ENCODE measurements at places on chromosomes 13 and 19. TPM values are rescaled to one million over a fixed set of nuclear protein-coding genes. Genes with fewer than 3 reads are reported as not detected.

The SHD gene
- total RNA-seq = not detected

The HSD17B14 gene
- 0.64 TPM for total RNA-seq

The PSG1 gene
- total RNA-seq = not detected

The FCER2 gene
- total RNA-seq = not detected

DNA sequence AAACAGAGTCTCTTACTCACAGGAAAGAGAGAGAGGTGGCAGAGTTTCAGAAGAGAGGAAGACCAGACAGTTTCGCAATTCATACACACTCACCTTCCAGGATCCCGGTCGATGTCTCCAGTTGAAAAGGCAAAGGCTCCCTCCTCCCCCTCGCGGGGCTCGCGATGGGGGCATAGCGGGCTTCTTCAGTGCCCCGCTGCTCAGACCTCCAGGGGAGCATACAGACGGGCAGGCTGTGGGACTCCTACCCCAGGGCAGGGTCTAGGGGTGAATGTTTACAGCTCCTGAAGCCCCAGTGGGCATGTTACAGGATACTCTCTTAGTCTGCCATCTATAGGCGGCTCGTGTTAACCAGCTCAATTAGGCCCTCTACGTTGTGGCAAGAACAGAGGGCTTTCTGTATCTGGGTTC is 139.2 kb downstream of the SLITRK5 start:
- H3K27ac ChIP-seq = no peak overlapping the region
- DNase-seq = no peak
- no peaks in the 10 kb centered on the region for H3K36me3 ChIP-seq
- H3K27me3 ChIP-seq = no peaks in the 10 kb centered on the region

- H3K36me3 ChIP-seq = no peaks in the 10 kb centered on the region
- no peak overlapping the region for H3K27ac ChIP-seq
- DNase-seq = no peak
- no peaks in the 10 kb centered on the region for H3K4me1 ChIP-seq
These were observed 2117.6 kb downstream of the PCDH9 start for GRCh38 chr13:65112531-65112941.

DNA sequence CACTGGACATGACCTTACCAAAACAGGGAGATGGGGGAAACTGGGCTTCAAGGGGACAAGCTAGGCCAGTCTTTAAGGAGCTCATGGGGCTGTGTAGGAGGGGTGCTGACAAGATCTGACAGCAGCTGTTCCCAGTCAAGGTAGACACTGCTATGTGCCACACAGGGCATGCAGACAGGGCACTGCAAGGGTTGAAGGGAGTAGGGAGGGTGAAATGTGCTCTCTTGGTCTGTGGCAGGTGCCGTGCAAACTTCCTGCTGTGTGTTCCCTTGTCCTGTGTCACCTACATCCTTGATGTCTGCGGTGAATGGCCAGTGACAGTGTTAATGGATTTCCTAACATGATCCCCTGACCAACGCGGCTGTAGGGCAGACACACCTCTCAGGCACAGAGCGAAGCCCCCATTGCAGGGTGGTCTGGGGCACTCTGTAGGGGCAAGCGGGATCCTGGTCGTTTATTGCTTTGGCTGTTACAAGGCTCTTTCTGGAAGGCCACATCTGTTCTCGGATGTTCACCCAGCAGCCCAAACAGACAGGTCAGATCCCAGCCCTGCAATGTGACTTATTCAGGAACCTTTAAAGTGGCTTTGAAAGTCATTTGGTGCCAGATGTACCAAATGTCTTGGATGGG is 199.5 kb upstream of the ZNF536 start:
- H3K27me3 ChIP-seq = no peaks in the 10 kb centered on the region
- no peaks in the 10 kb centered on the region for H3K36me3 ChIP-seq
- H3K4me3 ChIP-seq = no peak overlapping the region
- H3K27ac ChIP-seq = no peak overlapping the region

- H3K36me3 ChIP-seq = no peaks in the 10 kb centered on the region
- DNase-seq = no peak
- H3K4me3 ChIP-seq = no peak overlapping the region
- no peak overlapping the region for H3K27ac ChIP-seq
These were observed 19.2 kb downstream of the UTP14C start for GRCh38 chr13:52043675-52044074.

DNA sequence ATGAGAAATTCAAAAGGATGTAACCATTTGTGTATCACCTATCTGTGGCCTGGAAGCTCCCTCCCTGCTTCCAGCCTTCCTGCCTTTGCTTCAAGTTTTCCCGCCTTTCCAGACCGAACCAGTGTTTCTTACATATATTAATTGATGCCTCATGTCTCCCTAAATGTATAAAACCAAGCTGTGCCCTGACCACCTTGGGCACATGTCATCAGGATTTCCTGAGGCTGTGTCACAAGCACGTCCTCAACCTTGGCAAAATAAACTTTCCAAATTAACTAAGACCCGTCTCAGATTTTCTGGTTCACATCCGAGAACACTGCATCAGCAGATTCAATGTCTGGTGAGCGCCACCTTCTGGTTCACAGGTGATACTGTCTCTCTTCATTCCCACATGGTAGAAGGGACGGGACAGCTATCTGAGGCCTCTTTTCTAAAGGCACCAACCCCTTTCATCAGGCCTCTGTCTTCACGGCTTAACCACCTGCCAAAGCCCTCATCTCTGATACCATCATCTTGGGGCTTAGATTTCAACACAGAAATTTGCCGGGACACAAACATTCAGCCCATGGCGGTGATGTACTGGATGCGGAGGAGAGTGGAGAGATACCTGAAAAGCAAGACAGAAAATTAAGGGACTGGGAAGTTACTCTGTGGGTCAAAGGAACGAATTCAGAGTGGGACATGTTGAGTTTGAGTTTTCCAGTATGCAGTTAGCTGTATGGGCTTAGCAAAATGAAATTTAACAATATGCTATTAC is 58.7 kb upstream of the PABPC3 start:
- H3K4me1 ChIP-seq = peaks cover 4% of the 10 kb centered on the region
- H3K27me3 ChIP-seq = peaks cover 19% of the 10 kb centered on the region
- no peak overlapping the region for H3K4me3 ChIP-seq
- H3K36me3 ChIP-seq = no peaks in the 10 kb centered on the region
- H3K27ac ChIP-seq = no peak overlapping the region
- DNase-seq = peak; percentile 30

DNA sequence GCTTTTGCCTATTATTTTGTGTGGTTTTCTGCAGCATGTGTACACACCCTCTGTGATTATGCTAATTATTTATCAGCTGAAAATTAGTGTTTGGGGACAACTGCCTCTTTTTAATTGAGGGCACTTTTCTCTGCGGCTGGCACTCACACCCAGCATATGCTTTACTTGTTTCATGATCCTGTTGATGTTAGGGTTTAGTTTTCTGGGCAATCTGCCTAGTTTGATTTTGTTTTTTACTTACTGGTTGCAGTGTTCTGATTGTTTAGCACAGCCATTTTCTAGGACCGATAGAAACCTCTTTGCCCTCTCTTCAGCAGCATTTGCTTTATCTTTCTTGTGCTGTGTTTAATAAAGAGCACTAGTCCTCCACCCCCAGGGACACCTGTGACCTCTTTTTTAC is 161.6 kb downstream of the PAN3 start:
- H3K27me3 ChIP-seq = no peaks in the 10 kb centered on the region
- H3K4me3 ChIP-seq = no peak overlapping the region
- peaks cover 17% of the 10 kb centered on the region for H3K4me1 ChIP-seq
- H3K27ac ChIP-seq = no peak overlapping the region

GRCh38 chr13:40609972-40610726 is 56.3 kb downstream of the FOXO1 start:
- no peak overlapping the region for H3K27ac ChIP-seq
- peaks cover 73% of the 10 kb centered on the region for H3K4me1 ChIP-seq
- DNase-seq = no peak
- peaks cover 26% of the 10 kb centered on the region for H3K36me3 ChIP-seq
- H3K27me3 ChIP-seq = no peaks in the 10 kb centered on the region

DNA sequence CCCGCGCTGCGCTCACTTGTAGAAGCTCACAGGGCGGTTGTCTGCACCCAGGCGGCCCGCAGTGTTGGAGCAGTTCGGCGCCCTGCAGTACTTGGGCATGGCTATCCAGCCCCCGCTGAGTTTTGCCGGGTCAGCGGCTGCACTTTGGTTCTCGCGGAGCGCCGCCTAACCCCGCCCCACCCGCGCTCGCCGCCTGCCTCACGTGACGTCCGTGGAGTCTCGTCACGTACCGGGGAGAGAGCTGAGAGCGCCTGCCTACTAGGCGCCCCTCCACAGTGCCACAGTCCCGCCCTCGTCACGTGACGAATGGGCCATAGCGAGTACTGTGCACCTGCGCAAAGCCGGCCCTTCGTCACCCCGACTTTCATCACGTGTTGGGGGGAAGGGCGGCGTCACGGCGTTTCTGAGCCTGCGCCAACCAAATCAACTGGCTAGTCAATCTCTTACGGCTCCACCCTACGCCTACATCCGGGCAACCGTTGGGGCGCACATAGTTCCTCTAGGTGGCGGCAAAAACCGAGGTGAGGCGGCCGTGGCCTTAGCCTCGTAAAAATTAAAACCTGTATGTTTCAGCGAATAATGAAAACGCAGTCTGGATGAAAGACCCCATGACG is at the start of gene THAP8:
TSS of gene THAP8 (minus strand) at position 167 of the 614 bp plus-strand sequence. CDS start at position 99, 68 bp downstream.
- peak within 1 kb of the TSS; percentile 96 for H3K27ac ChIP-seq
- peak within 1 kb of the TSS; percentile 99 for H3K4me3 ChIP-seq
- DNase-seq = peak; percentile 100
- H3K4me1 ChIP-seq = peaks cover 45% of the 10 kb centered on the region

- H3K27ac ChIP-seq = no peak overlapping the region
- no peak for DNase-seq
- H3K4me1 ChIP-seq = no peaks in the 10 kb centered on the region
- no peaks in the 10 kb centered on the region for H3K36me3 ChIP-seq
- H3K4me3 ChIP-seq = no peak overlapping the region
- no peaks in the 10 kb centered on the region for H3K27me3 ChIP-seq
These were observed 231.2 kb downstream of the FGF9 start for GRCh38 chr13:21901811-21902708.

DNA sequence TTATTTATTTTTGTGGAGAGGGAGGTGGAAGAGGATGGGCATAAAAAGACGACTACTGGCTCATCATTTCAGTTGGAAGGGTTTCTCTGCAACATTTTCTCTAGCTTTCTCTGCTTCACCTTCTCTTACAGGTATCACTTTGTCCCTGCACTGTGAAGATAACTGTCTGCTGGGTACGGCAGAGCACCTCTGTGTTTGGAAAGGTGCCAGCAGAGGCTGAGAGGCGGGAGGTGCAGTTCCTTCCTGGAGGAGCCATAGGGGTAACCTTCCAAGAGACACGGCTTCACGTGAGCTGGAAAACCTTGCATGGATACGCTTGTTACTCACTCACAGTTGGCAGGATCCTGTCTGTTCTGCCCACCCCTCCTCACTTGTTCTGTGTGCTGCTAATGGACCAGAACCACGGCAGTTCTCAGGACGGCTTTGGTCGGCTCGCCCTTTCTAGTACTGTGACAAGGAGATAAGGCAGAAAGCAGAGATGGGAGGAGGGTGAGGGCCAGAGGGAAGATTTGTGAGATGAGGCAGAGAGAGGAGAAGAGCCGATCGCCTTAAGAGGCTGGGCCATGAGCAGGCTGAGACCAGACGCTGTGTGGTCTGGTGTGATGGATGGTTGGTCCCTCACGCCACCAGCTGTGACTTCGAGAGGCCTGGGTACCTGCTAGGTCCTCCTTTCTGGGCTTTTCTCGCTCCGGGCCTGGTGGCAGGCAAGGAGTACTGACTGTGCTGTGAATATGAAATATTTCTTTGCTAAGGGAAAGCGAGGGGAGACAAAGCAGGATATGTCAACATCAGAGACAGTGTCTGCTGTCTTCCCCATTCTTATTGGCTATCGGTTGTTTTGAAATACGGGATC is 66.8 kb downstream of the MRPL57 start:
- no peak overlapping the region for H3K27ac ChIP-seq
- peaks cover 8% of the 10 kb centered on the region for H3K4me1 ChIP-seq
- no peaks in the 10 kb centered on the region for H3K36me3 ChIP-seq
- H3K4me3 ChIP-seq = no peak overlapping the region
- DNase-seq = no peak

Measured in activated T-helper 1 cell treated with anti-CD3 and anti-CD28 coated beads, Interleukin-12 subunit alpha, Interleukin-12 subunit beta, Interleukin-2, Interleukin-4 antibody, amounts not matched to agents 30 ng/mL and 10 ng/mL and 1 ng/mL, durations not matched to agents 14 hours and 24 hours and 36 hours (primary cell).